Testis (tissue), 5 donors: ENCODE measurements at places on chromosomes 12 and 14.
A peak's percentile ranks its signal among the peaks of the same experiment; 100 is the strongest.

GRCh38 chr12:67288561-67288960, 19.4 kb downstream of the CAND1 start:
- no peak for DNase-seq

DNA sequence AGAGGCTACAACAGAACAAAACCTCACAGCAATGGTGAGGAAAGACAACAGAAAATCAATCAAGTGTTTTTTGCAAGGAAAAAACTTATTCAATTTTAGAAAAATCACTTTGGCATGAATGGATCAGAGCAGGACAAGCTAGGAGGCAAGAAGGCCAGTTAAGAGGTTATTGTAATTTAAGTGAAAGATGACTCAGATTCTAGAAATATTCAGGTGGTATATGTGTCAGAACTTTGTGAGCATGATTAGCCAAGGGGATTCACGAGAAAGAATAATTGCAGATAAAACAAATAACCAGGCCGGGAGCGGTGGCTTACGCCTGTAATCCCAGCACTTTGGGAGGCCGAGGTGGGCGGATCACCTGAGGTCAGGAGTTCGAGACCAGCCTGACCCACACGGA, 12.7 kb downstream of the GCH1 start:
- no peak for DNase-seq

DNA sequence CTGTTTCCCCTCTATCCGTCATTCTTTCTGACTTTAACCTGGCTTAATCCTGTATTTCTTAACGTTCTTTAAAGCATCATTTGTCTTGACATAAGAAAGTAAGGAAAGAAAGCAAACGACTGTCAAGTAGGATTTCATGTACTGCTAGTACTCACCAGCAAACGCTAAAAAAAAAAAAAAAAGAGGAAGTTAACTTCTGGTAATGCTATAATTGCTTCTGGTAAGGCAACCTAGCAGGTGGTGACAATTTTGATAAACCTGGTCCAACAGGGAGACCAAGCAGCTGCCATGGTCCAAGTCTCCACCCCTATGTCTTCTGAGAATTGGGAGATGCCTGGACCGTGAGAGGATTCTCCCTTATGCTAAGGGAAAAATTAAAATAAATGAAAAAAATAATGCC, 306.6 kb downstream of the DAD1 start:
- DNase-seq, result no peak

- DNase-seq, result no peak
Measured at GRCh38 chr12:110538869-110539622, 36.9 kb downstream of the RAD9B start.

DNA sequence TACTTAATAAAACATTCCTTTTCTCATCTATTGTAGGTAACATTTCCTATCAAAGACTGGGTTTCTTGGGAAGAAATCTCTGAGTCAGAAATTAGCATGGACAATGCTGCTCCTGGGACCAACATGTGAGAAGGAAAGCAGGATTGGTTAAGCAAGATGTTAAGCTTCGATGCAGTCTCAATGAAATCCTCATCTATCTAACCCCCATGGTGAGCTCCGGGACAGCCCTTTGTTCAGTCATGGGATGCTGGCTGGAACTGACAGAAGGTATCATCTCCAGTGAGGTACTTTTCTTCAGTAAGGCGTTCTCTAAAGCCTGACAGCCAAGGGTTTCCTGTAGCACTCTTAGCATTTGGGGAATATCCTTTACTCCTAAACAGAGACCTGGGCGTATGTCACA, 82.8 kb upstream of the SINHCAF start:
- DNase-seq, result no peak

DNA sequence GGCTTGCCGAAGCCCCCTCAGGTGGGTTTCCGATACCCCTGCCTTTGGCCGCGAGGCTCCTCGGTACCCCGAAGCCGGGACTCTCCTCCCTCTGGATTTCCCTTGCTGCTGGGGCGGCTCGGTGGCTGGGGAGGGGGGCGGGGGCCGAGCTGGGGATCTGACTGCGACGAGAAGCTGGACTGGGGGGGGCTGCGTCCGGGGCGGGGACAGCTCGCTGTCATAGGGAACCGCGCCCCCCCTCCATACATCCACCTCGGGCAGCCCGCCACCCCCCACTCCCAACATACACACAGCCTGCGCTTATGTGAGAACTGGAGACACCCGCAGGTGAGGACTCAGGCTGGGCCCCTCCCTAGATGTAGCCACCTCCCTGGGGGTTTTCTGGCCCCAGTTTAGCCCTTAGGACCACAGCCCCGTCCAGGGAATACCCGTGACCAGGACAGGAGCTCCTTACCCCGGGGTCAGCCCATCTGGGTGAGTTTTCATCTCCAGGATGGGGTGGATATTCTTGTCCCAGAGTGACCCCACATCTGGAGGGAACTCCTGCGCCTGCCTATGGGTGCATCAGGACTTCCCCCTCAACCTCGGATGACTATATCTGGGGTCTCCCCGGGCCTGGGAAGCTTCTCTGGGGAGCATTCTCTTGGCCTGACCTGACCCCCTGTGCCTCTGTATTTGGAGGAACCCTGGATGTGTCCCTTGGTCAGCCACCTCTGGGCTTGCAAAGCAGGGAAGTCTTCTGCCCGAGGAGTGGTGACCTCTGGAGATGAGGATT, 687 bp downstream of the ASIC1 start:
- DNase-seq, result no peak

DNA sequence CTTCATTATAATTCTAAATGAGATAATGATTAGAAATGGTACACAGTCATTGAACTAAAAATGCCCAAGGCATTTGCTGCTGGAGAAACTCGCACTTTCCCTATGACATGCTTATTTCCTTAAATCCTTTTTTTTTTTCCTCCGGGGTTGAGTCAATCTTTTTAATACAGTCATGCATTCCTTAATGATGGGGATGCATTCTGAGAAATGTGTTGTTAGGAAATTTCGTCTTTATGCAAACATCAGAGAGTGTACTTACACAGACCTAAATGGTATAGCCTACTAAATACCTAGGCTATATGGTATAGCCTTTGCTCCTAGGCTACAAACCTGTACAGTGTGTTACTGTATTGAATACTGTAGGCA, 29.8 kb upstream of the DACT1 start:
- no peak for DNase-seq

DNA sequence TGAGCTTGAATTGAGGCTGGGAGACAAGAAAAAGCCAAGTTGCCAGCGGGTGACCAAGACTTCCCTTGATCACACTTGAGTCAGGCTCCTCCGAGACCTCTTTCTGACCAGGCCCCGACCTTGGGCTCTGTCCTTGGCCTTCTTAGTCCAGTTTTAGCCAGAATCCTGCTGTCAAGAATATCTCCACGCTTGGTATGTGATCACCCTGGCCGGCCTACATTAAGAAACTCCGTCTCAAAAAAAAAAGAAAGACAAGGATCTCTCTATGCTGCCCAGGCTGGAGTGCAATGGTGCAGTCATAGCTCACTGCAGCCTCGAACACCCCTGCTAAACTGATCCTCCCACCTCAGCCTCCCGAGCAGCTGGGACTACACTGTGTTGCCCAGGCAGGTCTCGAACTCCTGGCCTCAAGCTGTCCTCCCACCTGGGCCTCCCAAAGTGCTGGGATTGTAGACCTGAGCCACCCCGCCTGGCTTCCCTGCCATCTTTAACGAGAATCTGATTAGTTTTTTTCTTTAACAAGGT, 1.0 kb upstream of the ITPK1 start:
- no peak for DNase-seq

GRCh38 chr14:50864237-50864636, 7.6 kb upstream of the ABHD12B start:
- no peak for DNase-seq

- no peak for DNase-seq
Measured at GRCh38 chr14:91912035-91912434, 35.5 kb downstream of the FBLN5 start.

DNA sequence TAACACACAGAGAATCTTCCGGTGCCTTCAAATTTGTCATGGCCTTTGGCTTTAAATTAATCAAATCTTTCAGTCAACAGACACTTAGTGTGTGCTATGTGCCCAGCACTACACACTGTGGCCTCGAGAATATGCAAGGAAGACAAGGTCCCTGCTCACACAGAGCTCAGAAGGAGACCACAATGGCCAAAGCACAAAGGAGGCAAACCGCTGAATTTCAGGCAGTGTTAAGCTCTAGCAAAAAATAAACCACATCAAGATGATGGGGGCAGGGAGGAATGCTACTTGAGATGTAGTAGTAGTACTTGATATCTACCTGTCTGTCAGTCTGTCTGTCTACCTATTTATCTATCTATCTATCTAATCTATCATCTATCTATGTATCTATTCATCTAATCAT, 227.9 kb downstream of the TMEM132D start:
- DNase-seq, result no peak

DNA sequence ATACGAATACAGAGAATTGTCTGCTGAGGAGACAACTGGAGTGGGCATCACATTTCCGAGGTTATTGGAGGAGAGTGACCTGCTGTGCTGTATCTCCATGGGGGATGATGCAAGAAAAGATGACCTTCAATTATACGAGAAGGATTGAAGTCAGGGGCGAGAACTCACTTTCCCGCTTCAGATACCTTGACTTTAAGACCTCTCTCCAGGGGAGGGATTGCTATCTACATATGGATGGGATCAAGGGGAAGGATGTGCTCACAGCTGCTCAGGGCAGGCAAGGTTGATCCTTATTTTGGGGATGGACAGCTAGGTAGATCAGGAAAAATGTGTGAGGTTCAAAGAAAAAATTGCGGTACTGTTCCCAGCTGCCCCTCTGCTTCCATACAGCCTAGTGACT, 24.4 kb downstream of the NEUROD4 start:
- DNase-seq, result no peak

DNA sequence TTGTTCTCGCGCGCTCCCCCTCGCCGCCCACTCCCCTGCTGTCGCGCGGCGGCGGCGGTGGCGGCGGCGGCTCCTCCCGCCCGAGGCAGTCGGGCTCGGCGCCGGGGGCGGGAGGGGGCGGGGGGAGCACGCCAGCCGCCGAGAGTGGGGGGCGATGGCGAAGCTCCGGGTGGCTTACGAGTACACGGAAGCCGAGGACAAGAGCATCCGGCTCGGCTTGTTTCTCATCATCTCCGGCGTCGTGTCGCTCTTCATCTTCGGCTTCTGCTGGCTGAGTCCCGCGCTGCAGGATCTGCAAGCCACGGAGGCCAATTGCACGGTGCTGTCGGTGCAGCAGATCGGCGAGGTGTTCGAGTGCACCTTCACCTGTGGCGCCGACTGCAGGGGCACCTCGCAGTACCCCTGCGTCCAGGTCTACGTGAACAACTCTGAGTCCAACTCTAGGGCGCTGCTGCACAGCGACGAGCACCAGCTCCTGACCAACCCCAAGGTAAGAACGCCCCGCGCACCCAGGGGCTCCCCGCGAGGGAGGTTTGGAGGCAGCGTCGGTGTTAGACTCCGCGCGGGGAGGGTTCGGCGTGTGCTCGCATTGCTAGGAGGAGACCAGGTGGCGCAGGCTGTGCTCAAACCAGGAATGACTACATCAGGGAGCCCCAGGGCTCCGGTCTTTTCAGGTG, 629 bp downstream of the KCNMB4 start:
- DNase-seq, result peak; percentile 55

DNA sequence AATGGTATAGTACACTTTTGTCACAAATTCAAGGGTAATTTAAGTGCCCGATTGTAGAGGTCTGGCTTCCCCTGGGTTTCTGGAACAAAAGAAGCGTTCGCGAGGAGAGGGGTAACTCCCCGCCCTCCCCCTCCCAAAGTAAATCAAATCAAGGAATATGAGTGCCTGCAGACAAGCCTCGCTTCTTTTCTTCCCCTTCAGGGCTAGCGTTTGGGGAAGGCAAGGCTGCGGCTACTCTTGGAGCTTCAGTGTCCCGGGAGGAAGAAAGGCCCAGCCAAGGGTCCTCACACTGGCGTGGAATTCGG, 456 bp upstream of the TMPO start:
- no peak for DNase-seq

GRCh38 chr14:57390806-57391516, 575 bp downstream of the NAA30 start:
- DNase-seq, result peak; percentile 38

DNA sequence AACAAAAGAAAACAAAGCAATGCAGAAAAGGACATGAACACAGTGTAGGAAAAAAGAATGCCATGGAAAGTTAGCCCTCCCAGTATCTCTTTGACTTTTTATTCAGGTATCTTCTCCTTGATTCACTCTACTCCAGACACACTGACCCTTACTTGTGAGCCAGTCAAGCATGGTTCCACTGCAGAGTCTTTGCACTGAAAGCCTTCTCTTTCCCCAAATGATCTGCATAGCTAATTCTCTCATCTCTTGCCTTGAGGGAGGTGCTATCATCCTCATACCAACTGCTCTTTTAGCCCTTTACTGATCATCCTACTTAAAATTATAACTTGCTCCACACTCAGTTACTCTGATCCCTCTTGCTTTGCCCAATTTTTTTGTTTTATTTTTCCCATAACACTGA, 101.2 kb upstream of the SLC16A7 start:
- no peak for DNase-seq

DNA sequence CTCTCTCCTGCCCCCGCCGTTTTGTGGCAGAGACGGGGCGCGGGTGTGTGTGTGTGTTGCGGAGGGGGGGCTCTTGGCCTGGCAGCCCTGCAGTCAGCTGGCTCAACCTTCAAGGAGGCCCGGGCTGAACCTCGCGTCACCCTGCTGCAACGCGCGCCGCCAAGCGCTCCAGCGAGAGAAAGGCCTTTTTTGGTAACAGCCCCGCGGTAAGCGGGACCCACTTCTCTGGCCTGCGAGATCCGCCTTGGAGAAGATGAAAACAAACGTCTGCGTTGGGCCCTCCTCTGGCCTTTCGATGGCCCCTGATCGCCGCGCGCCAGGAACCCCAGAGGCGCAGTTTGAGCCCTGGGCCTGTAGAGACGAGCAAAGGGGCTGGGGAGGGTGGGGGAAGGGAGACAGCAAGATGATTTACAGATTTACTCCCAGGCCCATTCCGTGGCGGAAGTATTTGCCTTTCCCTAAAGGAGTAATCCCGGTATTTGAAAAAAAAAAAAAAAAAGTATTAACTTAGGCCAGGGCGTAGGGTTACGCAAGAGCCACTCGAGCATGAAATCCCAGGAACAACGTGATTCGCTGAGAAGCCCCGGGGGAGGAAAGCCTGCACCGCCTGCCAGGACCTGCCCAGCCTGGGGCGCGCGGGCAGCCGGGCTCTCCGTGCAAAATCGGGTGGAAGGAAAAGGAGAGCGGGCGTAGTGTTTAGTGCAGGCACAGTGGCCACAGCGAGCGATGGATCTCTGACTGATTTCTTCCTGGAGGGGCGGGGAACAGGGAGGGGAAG, 4.5 kb upstream of the IRF2BPL start:
- peak; percentile 91 for DNase-seq

GRCh38 chr12:3556716-3557115, 65.7 kb downstream of the PRMT8 start:
- DNase-seq, result no peak

DNA sequence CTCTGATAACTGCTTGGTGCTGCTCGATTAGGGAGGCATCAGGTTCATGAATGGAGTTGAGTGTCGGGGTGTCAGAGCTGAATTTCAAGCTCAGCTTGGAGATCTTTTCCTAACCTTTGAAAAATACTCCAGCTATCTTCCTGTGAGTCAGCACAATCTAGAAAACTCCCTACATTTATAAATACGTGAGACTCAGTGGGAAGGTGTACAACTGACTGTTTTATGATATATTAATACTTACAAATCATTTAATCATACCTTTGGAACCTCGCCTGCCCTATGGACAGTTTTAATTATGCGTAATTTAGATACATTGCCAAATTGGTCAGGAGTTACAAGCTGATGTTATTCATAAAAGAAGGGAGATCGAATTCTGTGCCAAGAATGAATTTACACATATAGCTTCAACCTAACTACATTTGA, 961 bp downstream of the CMAS start:
- no peak for DNase-seq

GRCh38 chr14:38705220-38705619, 397.8 kb downstream of the SEC23A start:
- no peak for DNase-seq
